ENCODE measurements at places on chromosomes 7 and 10. TPM values are rescaled to one million over a fixed set of nuclear protein-coding genes. Genes with fewer than 3 reads are reported as not detected.

GRCh38 chr10:103548581-103549348 lies 55.3 kb downstream of the NEURL1 start:
- no peak for DNase-seq

GRCh38 chr7:116715077-116715476 lies 43.1 kb downstream of the MET start:
- DNase-seq: no peak

- DNase-seq: no peak
Measured at GRCh38 chr7:31699050-31699449, 12.0 kb downstream of the PPP1R17 start.

The SLC29A3 gene
- total RNA-seq: 1.2 TPM

The CALML5 gene
- total RNA-seq: not detected

The BLVRA gene
- total RNA-seq: 24.0 TPM

The FGL2 gene
- total RNA-seq: 39.3 TPM

The RPEL1 gene
- under 0.01 TPM for total RNA-seq

The ELFN1 gene
- total RNA-seq: 3.8 TPM

The MACC1 gene
- 0.18 TPM for total RNA-seq

The ARMC10 gene
- 41.2 TPM for total RNA-seq

Measured in fibroblast of the aortic adventitia (primary cell).